Activated T-helper 17 cell treated with anti-CD3 and anti-CD28 coated beads, Interleukin-2, amount 50 U/mL, for 72 hours (primary cell): ENCODE measurements at places on chromosomes 12 and 14. TPM values are rescaled to one million over a fixed set of nuclear protein-coding genes. Genes with fewer than 3 reads are reported as not detected.

SELPLG gene
- total RNA-seq: 89.1 TPM

NKX2-1 gene
- not detected for total RNA-seq

DNA sequence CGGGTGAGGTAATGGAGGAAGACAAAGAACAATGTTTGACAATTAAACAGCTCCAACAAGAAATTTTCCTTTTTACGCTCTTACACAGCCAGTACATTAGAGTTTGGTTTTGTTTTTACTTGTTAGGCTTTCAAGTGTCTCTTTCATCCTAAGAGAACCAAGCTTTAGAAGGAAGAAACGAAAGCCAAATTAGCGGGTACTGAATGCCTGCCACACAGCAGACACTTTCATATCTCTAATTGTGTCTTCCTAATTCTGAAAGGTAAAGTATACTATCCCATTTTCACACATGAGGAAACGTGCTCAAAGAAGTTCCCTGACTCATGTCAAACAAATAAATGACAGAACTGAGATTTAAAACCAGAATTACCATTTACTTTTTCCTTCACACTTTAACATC lies 65.0 kb downstream of the CDK17 start:
- ATAC-seq: peak; percentile 91

GRCh38 chr12:39958377-39958776 lies 147.5 kb downstream of the SLC2A13 start:
- ATAC-seq: no peak
